Midbrain (tissue), 1 donor: ENCODE measurements at places on chromosomes 2 and 18.

DNA sequence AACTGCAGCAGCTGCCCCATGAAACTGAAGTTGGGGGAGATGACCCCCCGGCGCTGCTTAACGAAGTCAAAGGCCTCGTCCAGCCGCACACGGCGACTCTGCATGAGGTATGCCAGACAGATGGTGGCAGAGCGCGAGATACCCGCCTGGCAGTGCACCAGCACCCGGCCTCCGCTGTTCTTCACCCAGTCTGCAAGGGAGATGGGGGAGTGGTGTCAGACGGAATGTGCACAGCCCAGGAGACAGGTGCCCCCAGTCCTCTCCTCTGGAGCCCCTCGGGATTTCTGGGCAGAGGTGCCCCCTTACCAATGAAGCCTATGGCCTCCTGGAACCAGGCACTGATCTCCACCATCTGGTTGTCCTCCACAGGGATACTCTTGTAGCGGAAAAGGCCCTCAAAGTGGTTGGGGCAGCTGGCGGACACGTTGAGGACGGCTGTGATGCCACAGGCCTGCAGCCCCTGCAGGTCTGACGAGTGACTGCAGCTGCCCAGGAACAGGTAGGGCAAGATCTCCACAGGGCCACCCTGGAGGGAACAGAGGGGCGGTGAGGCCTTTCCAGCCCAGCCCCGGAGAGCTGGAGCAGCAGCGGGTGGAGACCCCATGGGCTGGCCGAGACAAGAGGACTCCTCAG is 1.3 kb downstream of the DUSP2 start:
- DNase-seq: no peak

DNA sequence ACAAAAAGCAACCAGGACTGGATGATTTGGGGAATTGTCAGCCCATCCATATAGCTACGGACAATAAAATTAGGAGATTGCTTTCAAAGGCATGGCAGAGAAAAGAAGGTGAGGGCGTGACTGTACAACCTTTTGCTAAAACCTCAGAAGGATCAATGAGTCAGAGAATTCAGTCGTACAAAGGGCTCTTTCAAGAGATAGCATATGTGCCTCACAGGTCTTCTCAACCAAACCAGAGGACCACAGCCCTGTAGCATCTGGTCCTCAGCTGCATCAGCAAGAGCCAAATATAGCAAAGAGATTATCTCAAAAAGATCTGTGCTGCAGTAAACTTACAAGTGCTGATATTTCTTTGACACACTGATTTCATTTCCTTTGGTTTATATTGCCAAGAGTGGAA is 149.9 kb upstream of the RAB6C start:
- DNase-seq: no peak

DNA sequence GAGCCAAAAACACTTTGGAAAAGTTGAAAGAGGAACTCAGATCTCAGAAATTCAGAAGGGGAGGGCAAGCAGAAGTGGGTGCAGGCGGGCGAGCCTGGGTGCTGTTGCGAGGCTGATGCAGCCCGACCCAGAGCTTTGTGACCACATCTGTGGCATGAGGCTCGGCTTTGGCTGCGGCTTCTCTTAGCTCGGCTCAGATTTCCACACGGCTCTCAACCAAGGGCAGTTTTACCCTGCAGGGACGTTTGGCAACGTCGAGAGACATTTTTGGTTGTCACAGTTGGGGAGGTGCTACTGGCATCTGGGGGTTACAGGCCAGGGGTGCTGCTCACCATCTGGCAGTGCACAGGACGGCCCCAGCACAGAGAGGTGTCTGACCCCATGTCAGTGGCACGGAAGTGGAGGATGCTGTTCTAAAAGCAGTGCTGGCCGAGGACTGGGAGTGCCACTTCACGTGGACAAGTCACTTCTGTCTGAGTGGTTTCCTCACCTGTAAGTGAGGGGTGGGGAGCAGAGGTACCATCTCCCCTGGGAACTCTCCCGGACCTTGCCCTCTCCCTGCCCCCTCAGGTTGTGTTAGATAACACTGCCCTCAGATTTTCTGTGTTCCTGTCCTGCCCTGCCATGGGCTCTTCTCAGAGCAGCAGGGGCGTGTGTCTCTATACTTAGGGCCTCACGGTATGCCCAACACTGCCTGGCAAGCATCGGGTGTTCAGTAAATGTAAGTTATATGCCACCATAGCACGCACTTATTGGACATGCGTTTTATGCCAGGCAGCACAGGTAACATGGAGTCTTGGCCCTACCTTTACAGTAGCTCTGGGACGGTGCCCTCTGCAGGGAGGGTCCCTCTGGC is 48.7 kb upstream of the FAHD2A start:
- no peak for DNase-seq

DNA sequence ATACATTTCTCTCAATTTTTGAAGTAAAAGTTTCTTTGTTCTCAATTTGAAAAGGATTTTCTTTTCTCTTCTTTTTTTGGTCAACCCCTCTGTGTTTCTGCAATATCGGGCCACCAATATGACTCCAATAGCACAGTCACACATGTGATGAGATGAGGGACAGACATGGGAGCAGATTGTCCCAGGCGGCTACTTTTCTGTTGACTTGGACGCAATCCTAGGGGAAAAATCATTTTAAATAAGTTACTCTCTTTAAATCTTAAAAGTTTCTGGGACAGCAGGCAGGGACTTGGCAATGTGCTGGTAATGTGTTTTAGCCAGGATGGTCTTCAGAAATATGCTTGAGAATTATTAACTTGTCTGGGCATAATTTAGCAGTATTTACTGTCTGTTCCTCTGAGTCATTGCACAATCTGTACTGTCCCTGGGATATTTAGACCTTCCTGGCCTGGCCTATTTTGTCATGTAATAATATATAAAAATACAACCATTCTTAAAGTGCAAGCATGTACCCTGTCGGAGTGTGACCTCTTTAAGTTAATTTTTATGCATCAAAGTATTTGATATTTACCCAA is 388.5 kb upstream of the FANCL start:
- DNase-seq: no peak

DNA sequence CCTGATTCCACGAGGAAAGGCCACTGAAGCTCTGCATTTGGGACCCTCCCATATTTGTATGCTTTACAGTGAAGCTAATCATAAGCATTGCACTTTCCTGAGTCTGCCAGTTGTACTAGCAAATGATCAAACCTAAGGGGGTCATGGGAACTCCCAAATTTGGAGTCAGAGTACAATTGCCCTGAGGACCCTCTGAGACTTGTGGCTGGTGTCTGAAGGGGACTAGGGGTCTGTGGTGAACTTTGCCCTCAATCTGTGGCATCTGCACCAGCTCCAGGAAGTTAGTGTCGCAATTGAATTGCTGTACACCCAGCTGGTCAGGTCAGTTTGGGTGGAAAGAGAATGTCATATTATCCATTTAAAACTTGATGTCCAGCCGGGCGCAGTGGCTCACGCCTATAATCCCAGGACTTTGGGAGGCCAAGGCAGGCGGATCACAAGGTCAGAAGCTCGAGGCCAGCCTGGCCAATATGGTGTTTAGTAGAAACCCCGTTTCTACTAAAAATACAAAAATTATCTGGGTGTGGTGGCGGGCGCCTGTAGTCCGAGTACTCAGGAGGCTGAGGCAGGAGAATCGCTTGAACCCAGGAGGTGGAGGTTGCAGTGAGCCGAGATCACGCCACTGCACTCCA is 18.1 kb downstream of the SOWAHC start:
- DNase-seq: no peak

DNA sequence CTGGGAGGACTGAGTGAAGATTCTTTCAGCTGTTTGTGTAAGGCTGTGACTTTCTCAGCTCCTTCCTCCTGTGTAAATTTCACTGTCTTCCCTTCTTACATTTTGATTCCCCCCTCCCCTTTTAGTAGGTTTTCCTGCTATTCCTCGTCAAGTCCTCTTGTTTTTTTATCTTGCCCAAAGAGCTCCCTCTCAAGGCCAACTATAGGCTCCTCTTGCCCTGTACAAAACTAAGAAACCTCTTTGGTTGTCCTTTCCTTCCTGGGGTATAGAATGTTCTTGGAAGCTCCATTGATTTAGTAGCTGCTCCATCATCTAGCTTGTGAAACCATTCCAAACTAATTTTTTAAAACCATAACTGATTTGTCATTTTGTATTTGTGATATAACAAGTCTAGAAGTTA is 7.3 kb downstream of the CCDC121 start:
- no peak for DNase-seq

DNA sequence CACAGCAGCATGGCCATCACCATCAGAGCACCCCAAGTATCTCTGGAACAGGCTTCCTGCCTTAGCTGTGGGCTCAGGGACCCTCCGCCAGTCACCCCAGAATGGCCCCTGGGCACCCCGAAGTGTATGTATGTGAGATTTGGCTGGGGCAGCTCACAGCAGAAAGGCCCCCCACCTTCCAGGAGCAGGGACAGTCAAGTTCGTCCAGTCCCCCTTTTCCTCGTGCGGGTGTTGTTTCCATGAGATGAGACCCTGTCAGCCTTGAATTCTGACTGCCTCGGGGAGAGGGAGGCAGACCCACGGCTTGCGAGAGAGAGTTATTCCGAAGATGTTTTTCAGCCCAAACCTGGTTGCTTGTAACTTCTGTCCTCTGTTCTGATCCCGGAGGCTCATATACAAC is 290.9 kb upstream of the HDAC4 start:
- no peak for DNase-seq

GRCh38 chr18:55744206-55744605 is 156.2 kb upstream of the TCF4 start:
- no peak for DNase-seq

GRCh38 chr18:49697757-49698524 is 115.4 kb downstream of the ACAA2 start:
- DNase-seq: no peak

DNA sequence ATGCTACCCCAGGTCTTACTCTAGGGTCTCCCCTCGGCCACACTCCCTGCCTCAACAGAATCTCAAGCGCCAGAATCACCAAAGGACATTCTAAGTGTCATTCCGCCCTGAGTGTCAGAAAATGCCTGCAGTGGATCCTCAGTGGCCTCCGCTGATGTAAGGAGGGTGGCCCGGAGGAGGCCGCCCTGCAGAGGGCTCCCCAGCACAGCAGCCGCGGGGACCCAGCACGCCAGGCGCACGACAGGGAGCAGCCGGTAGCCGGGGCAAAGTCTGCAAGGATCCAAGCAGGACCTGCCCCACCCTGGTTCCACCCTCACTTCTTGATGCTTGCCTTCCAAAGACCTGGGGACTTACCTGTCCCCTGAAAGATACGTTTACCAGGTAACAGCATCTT is 54.2 kb upstream of the ID2 start:
- no peak for DNase-seq

GRCh38 chr2:146489386-146489785 is 1355.4 kb upstream of the ACVR2A start:
- DNase-seq: no peak
